ENCODE measurements at places on chromosomes 4 and X. TPM values are rescaled to one million over a fixed set of nuclear protein-coding genes. Genes with fewer than 3 reads are reported as not detected.

ARX gene
- total RNA-seq: not detected

TKTL1 gene
- not detected for total RNA-seq

INPP4B gene
- total RNA-seq: 60.5 TPM

CLGN gene
- 0.10 TPM for total RNA-seq

TENM3 gene
- not detected for total RNA-seq

TSPAN7 gene
- total RNA-seq: 1.8 TPM

CCNA2 gene
- 138 TPM for total RNA-seq

Data from activated naive CD4-positive, alpha-beta T cell treated with anti-CD3 and anti-CD28 coated beads for 36 hours (primary cell).